ENCODE measurements at places on chromosomes 2 and 18.

GRCh38 chr2:173048897-173049661 lies 26.6 kb upstream of the MAP3K20 start:
- H3K36me3 ChIP-seq: peaks cover 6% of the 10 kb centered on the region
- H3K4me3 ChIP-seq: peak overlapping the region; percentile 62
- H3K27ac ChIP-seq: peak overlapping the region; percentile 98
- DNase-seq: peak; percentile 98

GRCh38 chr2:31318361-31319336 lies 84.7 kb downstream of the EHD3 start:
- H3K27me3 ChIP-seq: no peaks in the 10 kb centered on the region
- H3K27ac ChIP-seq: no peak overlapping the region
- peak; percentile 35 for DNase-seq
- H3K4me1 ChIP-seq: peaks cover 9% of the 10 kb centered on the region
- H3K4me3 ChIP-seq: no peak overlapping the region

GRCh38 chr2:20391951-20392699 lies 41.5 kb upstream of the PUM2 start:
- H3K4me1 ChIP-seq: peaks cover 11% of the 10 kb centered on the region
- H3K36me3 ChIP-seq: no peaks in the 10 kb centered on the region
- H3K27me3 ChIP-seq: no peaks in the 10 kb centered on the region

DNA sequence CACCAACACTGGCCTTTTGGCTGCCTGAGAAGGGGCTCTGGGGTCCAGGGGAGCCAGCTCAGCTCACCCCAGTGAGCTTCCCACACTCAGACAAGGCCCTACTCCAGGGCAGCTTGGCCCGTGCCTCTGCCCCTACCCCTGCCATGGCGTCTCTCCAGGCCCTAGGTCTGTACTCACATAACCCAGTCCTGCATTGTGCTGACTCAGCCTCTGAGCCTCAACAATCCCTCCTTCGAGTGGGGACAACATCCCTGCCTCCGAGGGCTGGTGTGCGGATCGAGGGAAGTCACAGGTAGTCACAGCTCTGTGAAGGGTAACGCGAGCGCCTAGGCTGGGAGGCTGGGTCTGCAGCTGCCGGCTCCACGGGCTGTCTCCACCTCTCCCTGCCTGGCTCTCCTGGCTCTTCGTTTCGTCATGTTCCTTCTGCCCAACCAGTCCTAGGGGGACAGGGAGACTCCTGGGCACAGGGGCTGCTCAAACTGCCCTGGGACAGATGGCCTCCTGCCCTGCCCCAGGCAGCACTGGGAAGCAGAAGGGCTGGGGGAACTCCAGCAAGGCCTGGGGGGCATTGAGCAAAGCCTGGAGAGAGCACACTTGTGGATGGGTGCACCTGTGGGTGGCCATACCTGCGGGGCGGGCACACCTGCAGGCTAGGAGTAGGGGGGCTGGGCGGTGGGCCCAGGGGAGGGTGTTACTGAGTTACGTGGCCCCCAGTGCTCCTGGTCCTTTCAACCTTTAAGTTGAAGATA lies 74.6 kb downstream of the RRM2 start:
- H3K27ac ChIP-seq: no peak overlapping the region
- no peak overlapping the region for H3K4me3 ChIP-seq
- H3K4me1 ChIP-seq: no peaks in the 10 kb centered on the region
- no peak for DNase-seq
- H3K36me3 ChIP-seq: no peaks in the 10 kb centered on the region

GRCh38 chr18:39724652-39725051 lies 2159.1 kb upstream of the CELF4 start:
- no peaks in the 10 kb centered on the region for H3K27me3 ChIP-seq
- H3K4me1 ChIP-seq: no peaks in the 10 kb centered on the region
- DNase-seq: peak; percentile 18
- H3K27ac ChIP-seq: no peak overlapping the region
- H3K36me3 ChIP-seq: no peaks in the 10 kb centered on the region
- no peak overlapping the region for H3K4me3 ChIP-seq

DNA sequence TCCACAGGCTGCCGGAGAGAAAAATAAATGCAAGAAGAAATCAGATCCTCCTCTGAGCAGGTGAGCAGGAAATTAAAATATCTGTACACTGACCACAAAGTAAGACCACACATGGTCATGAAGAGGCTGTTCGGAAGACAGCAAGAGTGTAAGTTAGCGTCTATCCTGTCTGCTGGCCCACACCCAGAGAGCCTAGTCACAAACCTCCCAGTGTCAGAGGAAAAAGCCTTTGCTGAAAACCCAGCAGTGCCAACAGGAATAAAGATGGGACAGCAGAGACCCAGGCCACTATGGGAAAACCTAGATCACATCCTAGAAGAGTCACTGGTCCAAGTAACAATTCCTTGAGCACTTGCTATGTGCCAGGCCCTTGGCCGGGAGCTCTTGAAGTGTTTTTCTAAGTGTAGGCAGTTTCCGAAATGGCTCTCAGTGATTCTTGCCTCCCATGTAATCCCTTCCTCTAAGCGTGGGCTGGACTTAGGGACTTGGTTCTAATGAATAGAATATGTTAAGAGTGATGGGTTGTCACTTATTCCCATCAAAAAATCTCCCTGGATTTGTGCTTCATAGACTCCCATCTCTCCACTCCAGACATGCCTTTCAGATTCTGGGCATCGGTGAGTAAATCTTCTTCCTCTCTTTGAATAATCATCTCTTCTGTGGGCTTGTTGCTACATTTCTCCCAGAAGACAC lies 110.9 kb upstream of the PKDCC start:
- H3K27ac ChIP-seq: no peak overlapping the region
- no peaks in the 10 kb centered on the region for H3K36me3 ChIP-seq
- peaks cover 16% of the 10 kb centered on the region for H3K4me1 ChIP-seq
- no peak overlapping the region for H3K4me3 ChIP-seq
- H3K27me3 ChIP-seq: peaks cover 3% of the 10 kb centered on the region

DNA sequence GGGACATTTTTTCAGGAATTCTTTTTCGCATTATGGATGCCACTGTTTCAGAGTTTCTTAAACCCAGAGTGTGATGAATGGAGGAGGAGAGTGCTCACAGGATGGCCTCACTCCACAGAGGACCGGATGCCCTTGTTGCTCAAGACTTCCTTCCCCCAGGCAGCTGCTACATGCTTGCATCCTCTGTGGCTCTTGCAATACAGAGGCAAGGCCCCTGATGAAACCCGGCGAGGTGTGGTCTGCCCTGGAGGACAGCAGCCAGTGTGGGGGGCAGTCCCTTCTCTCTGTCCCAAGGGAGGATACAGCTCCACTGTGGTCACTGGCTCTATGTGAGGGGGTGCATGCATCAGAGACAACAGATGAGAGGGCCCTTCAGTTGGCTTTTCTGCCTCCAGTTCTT lies 109.6 kb downstream of the SH3RF3 start:
- H3K4me3 ChIP-seq: peak overlapping the region; percentile 16
- H3K27me3 ChIP-seq: no peaks in the 10 kb centered on the region
- H3K27ac ChIP-seq: peak overlapping the region; percentile 70
- no peaks in the 10 kb centered on the region for H3K36me3 ChIP-seq

GRCh38 chr2:156517419-156517818 lies 81.2 kb downstream of the GPD2 start:
- DNase-seq: no peak
- H3K27me3 ChIP-seq: no peaks in the 10 kb centered on the region
- no peaks in the 10 kb centered on the region for H3K4me1 ChIP-seq
- H3K4me3 ChIP-seq: no peak overlapping the region

DNA sequence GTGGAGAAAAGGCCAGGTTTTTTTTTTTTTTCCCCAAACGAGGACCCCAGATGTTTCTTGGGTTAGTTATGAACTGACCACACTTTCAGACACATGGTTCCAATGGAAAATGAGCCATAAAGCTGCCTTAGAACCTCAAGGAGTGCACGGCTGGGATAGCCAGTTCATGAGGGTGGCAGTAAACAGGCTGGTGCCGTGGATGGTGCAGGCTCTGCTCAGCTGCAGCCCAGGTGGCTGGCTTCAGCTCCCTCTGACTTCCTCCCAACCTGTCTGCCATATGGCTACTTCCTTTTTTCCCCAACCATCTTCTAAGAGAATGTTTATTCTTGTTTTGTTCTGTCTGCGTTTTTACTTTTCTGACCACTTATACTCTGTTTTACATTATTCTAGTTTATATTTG lies 109.8 kb upstream of the LMAN1 start:
- no peak overlapping the region for H3K27ac ChIP-seq
- H3K36me3 ChIP-seq: no peaks in the 10 kb centered on the region
- H3K27me3 ChIP-seq: no peaks in the 10 kb centered on the region

DNA sequence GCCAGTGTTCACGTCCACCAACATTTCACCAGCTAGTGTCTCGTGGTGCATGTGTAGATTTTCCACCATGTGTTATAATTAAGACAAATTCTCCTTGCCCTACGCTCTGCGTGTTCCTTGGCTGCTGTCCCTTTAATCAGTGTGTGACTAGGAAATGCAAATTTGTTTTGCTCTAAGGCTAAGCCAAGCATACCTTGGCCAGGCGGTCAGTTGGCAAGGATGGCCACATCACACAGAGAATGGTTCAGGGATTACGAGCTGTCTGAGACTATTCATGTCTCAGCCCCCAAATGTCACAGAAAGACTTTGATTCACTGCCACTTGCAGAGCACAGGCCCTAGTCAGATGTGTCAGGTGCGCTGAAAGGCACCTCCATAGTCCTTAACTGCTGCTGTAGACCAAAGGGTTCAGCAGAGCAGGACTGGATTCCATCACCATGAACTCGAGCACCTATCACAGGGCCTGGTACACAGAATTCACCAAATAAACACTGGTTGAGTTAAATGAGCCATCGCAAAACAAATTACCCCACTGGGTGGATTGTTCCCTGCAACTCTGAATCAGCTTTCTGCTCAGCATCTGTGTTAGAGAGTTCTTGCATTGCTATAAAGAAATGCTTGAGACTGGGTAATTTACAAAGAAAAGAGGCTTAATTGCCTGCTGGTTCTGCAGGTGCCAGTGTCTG lies 128.4 kb downstream of the CABLES1 start:
- H3K4me1 ChIP-seq: peaks cover 11% of the 10 kb centered on the region
- no peak overlapping the region for H3K4me3 ChIP-seq
- no peak for DNase-seq
- H3K27me3 ChIP-seq: no peaks in the 10 kb centered on the region
- no peaks in the 10 kb centered on the region for H3K36me3 ChIP-seq
- no peak overlapping the region for H3K27ac ChIP-seq

- H3K36me3 ChIP-seq: no peaks in the 10 kb centered on the region
- no peak overlapping the region for H3K27ac ChIP-seq
- DNase-seq: no peak
- peaks cover 6% of the 10 kb centered on the region for H3K4me1 ChIP-seq
- H3K27me3 ChIP-seq: no peaks in the 10 kb centered on the region
- H3K4me3 ChIP-seq: no peak overlapping the region
Observed at GRCh38 chr18:76420898-76421684, 74.0 kb downstream of the ZNF516 start.

GRCh38 chr2:153307223-153307622 lies 171.3 kb downstream of the RPRM start:
- DNase-seq: no peak
- no peaks in the 10 kb centered on the region for H3K36me3 ChIP-seq
- no peak overlapping the region for H3K27ac ChIP-seq

GRCh38 chr2:112794841-112795240 lies 10.5 kb upstream of the IL1A start:
- H3K36me3 ChIP-seq: no peaks in the 10 kb centered on the region
- H3K27ac ChIP-seq: peak overlapping the region; percentile 98
- H3K4me3 ChIP-seq: no peak overlapping the region
- peak; percentile 57 for DNase-seq
- H3K27me3 ChIP-seq: no peaks in the 10 kb centered on the region
- peaks cover 39% of the 10 kb centered on the region for H3K4me1 ChIP-seq

DNA sequence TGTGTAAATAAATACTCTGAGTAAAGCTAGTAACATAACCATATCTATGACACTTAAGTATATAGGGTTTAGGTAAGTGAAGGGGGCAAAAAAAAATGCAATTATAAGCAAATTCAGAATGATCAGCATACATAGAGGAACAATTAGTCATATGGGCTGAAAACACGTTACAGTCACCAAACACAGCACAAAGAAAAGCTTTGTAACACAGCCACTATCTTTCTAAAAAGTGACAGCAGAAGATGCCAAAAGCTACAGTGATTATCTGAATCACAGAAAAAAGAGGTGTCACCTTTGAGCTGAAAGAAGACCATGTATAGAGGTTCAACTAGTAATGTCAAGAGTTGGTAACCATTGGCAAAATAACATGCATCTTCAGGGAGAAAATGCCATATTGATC lies 115.5 kb downstream of the ERBB4 start:
- no peak overlapping the region for H3K4me3 ChIP-seq
- H3K27me3 ChIP-seq: peaks cover 42% of the 10 kb centered on the region
- H3K36me3 ChIP-seq: no peaks in the 10 kb centered on the region
- H3K27ac ChIP-seq: no peak overlapping the region
- no peaks in the 10 kb centered on the region for H3K4me1 ChIP-seq

DNA sequence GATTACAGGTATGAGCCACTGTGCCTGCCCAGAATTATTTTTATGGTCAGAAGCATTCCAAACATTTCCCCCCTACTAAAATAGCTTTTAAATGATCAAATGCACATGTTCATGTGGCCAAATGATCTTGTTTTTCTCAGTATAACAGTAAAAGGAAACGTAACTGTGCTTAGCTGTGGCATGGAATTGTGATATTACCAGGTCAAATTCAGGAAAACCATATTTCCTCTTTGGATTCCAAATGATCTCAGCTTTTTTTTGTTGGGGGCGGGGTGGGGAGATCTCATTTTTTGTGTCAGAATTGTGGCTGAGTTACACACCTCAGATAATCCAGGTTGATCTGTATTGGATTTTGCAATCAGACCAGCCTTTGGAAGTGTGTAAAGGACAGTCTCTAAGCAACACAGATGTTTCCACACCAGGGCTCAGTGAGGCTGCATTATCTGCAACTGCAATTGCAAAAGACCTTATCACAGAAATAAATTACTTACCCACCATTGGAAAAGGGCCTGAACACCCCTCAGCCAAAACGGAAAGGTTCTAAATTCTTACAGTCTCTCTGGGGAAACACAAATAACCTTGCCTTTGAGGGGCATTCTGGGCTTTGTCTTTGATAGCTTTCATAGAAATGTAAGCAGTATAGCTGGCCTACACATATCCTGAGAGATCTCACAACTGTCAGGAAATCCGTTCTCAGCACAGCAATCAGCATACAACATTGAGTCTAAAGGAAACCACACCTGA lies 8.4 kb downstream of the CASP10 start:
- H3K4me1 ChIP-seq: peaks cover 5% of the 10 kb centered on the region
- DNase-seq: no peak
- no peak overlapping the region for H3K4me3 ChIP-seq

Data from MCF 10A (cell line).